COLO829 (cell line): ENCODE measurements at places on chromosomes 4 and X.

GRCh38 chrX:141469469-141469868 lies 115.1 kb downstream of the SPANXA1 start:
- no peak for DNase-seq

GRCh38 chrX:153875391-153876111 lies 10.4 kb downstream of the L1CAM start:
- peak; percentile 42 for DNase-seq

- DNase-seq: peak; percentile 90
Observed at GRCh38 chr4:109183931-109184490, 118.4 kb downstream of the COL25A1 start.

GRCh38 chr4:8148159-8148558 lies 10.5 kb downstream of the ABLIM2 start:
- DNase-seq: no peak

DNA sequence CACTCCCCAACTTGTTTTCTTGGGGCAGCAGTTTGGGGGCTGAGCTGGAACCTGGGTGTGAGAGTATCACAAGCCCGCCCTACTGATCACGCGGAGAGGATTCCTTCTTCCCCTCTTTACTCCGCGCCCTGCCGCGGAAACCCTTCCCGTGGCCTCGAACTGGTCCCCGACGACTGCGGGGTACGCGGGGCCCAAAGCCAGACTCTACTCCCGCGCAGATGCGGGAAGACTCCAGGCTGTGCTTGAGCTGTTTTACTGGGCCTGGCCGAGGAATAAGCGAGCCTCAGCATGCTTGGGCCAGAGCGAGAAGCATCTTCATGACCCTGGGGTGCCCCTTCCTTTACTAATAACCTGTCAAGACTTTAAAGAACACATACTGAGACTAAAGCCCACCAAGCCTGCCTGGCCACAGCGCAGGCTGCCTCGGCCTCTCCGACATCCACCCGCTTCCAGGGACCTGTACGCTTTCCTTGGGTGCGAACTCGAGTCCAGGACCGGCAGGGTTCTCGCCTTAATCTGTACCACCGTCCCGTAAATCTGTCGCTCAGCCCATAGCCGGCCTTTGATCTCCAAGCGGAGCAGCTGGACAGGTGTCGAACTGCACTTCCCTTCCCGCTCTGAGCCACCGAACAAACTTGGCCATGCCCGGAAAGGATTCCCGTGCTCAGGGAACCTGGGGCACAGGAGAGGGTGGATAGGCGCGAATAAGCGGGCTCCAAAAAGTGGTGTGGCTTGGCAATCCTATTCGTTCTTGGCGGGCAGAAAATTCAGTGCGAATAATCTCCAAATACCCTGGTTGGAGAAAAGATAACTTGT lies 55.0 kb upstream of the TMEM33 start:
- DNase-seq: no peak

GRCh38 chrX:38839277-38839676 lies 38.0 kb downstream of the MID1IP1 start:
- DNase-seq: no peak
